ENCODE measurements at places on chromosomes 11 and 22.

DNA sequence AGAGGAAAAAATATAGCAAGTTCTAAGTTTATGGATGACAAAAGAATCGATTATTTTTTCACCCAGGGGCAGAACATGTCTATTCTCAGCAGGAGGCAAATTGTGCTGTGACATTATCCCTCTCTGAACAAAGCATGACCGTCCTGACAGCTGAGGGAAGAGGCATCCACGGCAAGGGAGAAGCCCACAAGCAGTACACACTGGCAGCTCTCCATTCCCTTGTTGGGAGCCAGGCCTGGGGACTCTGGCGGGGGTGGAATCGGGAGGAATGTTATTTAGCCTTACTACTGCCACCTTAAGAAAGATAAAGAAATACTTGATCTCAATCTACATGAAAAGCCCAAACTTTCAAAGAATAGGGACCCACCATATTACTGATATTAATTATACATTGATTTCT is 3.4 kb downstream of the KIRREL3 start:
- no peak for DNase-seq

- DNase-seq: no peak
These were observed 49.5 kb downstream of the LGR4 start for GRCh38 chr11:27423125-27423524.

DNA sequence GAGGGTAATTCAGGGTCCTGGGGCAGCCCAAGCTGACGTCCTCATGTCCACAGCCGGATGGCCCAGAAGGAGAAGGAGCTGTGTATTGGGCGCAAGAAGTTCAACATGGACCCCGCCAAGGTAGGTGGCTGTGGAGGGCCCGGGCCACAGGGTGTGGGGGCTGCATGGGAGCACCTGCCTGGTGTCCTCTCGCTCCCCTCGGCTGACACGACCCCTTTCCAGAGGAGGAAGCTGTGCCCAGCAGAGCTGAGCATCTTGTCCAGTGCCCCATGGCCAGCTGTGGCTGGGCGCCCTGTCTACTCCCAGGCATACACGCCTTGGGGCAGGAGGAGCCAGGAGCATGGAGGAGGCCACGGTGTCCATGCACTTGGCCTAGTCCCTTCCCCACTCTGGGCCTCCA is 13.6 kb downstream of the CYTH4 start:
- no peak for DNase-seq

DNA sequence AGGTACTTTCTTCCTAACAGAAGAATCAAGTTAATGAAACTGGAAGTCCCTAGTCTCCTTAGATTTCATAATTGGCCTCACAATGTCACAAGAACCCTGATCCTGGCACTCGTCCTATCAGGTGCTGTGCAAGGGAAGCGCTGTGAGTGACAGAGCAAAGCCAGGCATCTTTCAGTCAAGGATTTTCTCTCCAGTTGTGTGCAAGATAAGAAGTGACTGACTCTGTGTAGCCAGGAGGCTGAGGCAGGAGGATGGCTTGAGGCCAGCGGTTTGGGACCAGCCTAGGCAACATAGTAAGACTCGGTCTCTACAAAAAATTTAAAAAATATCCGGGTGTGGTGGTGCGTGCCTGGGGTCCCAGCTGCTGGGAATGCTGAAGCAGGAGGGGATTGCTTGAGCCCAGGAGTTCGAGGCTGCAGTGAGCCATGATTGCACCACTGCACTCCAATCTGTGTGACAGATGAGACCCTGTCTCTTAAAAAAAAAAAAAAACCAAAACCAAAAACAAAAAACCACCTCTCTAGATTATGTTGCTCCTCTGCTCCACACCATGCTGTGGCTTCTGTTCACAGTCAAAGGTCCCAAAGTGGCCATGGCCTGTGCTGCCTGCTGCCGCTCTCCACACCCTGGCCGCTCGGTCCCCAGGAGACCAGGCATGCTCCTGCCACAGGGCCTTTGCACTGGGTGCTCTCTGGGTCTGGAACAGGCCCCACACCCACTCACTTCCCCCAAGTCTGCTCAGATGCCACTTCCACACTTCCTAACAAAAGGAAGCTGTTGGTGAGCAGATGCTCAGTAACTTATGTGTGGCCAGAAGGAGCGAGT is 54.2 kb upstream of the CLDN5 start:
- no peak for DNase-seq

GRCh38 chr22:47779474-47779873 is 1017.0 kb downstream of the TBC1D22A start:
- no peak for DNase-seq

DNA sequence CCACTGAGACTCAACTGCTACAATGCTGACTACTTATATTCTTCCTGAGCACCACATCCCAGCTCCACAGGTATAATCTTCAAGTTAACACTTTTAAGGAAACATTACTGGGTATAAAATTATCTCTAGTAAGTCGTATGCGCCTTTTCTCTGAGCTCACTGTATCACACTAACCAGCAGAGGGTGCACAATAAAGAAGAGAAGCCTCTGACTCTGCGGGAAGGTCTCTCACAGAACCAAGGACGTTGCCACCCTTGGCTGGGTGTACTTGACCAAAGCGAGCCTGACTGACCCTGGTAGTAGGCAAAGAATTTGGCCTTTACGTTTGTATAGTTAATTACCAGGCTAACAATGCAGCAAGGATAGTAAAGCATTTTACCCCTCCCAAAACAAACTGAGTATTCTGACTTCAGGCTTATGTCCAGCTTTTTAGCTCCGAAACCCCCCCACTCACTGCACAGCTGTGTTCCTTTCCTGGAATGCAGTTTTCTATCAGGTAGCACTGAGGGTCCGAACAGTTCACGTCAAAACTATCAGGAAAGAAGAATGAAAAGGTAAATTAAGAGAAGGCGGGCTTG is at the start of gene BTBD18:
TSS of gene BTBD18 (minus strand) at position 144 of the 578 bp plus-strand sequence. CDS start 631 bp downstream, outside the sequence.
- no peak for DNase-seq

GRCh38 chr11:2166091-2166851 is 5.3 kb upstream of the INS start:
- DNase-seq: no peak

DNA sequence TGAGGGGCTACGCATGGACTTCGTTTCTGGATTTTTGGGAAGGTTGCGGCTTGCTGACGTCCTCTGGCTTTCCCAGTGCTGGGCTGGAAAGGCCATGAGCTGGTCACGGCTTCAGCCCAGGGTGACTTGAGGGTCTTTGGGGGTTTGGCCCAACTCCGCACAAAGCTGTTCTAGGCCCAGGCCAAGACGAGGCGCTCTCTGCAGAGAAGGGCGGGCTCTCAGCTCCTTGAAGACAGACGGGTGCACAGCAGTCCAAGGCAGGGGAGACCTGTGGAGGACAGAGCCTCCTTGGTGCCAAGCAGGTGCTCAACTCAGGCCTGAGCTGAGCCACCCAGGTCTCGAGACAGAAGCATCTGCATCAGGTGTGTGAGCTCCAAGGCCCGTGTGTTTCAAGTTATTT is 1003.7 kb downstream of the BRD1 start:
- no peak for DNase-seq

GRCh38 chr11:77207618-77208313 is 79.7 kb downstream of the MYO7A start:
- no peak for DNase-seq

DNA sequence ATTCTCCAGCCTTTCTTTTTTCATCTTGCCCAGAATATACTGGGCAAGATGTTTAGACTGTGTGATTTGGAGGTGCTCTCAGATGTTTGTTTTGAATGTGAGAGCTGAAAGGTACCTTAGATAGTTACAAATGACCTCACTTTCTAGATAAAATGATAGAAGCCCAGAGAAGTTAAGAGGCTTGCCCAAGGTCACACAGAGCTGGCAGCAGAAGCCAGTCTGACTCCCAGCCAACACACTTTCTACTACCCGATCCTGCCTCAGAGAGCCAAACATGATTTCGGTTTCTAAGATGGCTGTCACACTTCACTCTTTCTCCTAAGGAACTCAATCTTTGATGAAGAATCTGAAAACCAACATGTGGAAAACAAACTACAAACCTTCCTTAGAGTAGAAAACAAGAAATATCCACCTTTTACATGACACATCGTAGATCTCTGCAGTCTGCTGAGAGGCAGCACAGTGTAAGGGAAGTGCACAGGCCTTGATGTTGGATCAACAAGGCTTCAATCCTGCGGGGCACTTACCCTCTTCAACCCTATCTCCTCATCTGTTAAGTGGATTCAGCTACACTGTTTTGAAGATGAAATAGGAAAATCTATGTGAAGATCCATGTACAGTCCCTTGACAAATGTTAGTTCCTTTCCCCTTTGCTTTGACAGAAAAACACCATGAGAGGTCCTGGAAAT is 58.6 kb downstream of the SYTL2 start:
- DNase-seq: no peak

Measured in activated T-cell treated with anti-CD3 and anti-CD28 coated beads for 24 hours (primary cell).